Nephron progenitor cell (in vitro differentiated cells): ENCODE measurements at places on chromosomes 6 and 20.

DNA sequence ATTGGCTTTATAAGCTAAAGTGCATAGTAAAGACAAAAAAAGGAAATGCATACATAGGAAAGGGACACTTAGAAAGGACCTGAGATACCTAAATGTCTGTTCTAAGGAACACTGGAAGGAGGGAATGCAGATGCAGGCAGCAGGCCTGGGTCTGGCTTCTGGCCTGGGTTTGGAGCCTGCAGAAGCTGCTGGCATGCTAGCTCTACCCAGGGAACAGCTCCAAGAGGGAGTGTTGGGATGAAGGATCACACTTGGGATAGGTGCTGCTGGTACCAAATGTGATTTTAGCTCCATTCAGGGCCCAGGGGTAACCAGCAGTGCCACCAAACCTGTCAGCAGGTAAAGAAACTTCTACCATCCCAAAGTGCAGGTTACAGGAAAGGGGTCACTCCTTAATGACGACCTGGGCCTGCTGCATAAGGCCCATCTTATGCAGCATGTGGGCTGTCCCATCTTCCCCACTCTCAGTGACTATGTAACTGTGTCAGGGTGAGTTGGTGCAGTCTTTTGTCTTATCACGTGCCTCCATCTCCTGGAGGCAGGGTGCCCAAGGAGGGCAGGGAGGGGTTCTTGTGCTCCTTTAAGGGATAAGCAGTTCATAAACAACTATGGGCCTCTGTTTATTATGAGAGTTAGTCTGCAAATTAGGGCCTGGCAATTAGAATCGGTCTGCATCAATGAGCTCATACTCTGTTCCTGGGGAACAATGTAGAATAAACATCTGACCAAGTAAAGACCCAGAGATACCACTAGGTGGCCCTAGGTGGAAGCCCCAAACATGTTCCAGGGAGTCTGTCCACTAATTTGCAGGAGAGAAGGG is 26.9 kb downstream of the DDX27 start:
- no peak for DNase-seq

- no peak for DNase-seq
These were observed 15.6 kb downstream of the HAO1 start for GRCh38 chr20:7924692-7925091.

- no peak for DNase-seq
These were observed 361.6 kb upstream of the MARCKS start for GRCh38 chr6:113495521-113495920.

DNA sequence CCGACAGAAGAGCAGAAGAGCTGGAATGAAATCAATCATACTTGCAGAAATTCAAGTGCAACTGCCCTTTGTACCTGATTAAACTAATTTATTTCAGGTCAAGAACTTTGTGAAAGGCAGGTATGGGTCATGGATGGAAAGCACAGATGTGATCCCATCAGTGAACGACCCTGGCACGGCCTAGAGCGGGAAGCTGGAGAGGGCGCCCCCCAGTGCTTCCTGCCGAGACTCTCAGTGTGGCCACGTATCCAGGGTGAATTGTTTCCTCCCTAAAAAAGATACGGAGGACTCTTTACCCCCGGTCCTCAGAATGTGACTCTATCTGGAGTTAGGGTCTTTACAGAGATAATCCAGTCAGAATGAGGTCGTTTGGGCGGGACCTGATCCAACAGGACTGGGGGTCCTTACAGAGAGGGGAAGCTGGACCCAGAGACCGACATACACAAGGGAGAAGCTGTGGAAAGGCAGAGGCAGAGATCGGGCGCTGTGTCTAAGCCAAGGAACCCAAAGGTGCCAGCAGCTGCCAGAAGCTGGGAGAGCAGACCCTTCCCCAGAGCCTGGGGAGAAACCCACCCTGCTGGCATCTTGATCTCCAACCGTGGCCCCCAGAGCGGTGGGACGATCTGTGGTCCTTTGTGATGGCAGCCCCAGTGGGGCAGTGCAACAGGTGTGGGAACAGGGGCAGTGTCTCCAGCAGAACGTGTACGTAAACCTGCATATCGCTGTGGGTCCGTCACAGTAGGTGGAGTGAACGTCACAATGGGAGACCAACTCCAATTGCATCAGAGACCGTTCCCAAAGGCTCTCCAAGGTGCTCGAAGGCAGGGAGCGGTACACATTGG is 91.9 kb downstream of the TAF4 start:
- DNase-seq = no peak

GRCh38 chr6:98627129-98627775 is 207.1 kb upstream of the POU3F2 start:
- no peak for DNase-seq

- DNase-seq = no peak
These were observed 4.1 kb downstream of the ADAM33 start for GRCh38 chr20:3677733-3678132.

DNA sequence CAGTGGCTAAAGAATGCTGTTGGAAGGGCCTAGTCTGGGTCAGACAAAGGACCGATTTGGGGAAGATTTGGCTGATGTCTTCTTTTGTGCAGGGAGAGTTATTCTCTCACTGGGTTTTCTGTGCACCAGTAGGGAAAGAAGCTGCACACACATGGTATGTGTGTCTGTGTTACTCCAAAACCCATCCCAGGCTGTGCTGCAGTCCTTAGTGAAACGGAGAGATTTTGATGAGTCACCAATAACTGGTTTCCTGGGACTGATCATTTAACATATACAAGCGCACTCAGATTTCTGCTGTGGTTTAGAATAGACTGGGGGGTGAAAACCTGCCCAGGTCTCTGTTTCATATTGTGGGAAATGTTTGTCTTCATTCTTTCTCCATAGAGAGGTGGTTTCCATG is 1049.8 kb downstream of the KIF16B start:
- no peak for DNase-seq

GRCh38 chr20:23456409-23456808 is 3.7 kb upstream of the CST11 start:
- no peak for DNase-seq

GRCh38 chr20:3510110-3510509 is 39.3 kb downstream of the ATRN start:
- DNase-seq = no peak

- no peak for DNase-seq
These were observed 168.5 kb downstream of the CDC5L start for GRCh38 chr6:44556046-44556445.

GRCh38 chr6:135105710-135106109 is 51.1 kb upstream of the HBS1L start:
- DNase-seq = no peak

DNA sequence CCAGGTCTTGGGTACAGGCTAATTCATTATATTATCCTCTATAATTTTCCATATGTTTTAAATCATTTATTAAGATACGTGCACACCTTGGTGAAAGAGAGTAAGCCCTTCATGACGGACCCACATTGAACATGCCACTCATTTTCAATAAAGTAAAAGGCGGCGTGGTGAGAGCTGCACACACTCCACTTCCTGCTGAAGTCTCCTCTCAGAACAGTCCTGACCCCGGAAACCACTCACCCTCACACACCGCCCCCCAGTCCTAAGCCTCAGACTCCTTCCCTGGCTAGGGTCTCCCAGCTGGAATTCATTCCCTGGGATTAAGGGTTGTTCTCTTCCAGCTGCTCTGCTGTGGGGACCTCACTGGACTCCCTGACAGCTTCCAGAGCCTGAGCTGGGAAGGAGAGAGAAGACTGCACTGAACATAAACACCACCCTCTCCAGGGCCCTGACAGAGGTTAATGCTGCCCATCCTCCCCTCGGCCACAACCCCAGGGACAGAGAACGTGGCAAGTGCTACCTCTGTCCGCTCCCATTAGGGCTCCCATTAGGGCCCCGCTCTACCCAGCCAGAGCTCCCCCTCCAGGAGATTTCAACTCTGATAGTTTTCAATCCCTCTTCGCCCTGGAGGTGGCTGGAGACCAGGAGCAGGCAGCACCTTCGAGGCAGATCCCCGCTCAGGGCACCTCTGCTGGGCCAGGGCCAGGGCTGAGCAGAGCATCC is 24.8 kb downstream of the GRM4 start:
- DNase-seq = no peak

- no peak for DNase-seq
These were observed 195.2 kb upstream of the LRFN2 start for GRCh38 chr6:40782355-40782754.

DNA sequence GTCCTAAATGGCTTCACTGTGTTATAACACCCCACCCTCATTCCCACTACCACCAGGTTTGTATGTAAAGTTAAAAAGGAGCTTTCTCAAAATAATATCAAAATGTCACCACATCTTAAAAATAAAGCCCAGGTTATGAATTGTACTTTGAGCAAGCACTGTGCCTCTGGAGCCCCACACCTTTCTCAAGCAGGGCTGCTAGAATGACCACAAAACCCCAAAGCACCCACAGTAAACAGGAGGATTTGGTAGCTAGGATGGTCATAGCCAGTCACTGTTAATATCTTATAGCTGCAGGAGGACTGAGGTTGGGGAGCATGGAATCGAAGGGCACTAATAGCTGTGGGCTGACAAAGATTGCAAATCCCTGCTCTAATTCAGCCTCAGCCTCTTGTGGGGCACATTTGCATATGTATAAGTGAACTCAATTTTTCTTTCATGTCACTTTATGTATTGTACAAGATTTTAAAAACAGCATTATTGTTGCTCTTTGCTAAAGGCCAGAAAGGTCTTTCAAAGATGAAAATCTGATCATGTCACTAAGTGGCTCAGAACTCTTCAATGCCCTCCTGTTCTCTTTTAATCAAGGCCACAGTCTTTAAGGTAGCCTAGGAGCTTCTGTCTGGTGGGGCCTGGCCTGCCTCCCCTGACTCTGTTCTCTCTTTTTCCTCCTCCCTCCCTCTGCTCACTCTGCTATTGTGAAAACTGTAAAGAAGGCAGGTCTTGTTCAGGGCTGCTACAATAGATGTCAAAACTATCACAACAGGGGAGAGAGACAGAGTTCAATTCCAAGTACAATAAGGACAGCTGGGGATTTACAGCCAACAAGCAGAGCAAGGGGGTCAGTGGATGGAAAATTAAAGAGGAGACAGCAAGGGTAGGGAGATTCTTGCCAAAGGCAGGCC is 101.6 kb downstream of the TMEM200A start:
- DNase-seq = no peak

DNA sequence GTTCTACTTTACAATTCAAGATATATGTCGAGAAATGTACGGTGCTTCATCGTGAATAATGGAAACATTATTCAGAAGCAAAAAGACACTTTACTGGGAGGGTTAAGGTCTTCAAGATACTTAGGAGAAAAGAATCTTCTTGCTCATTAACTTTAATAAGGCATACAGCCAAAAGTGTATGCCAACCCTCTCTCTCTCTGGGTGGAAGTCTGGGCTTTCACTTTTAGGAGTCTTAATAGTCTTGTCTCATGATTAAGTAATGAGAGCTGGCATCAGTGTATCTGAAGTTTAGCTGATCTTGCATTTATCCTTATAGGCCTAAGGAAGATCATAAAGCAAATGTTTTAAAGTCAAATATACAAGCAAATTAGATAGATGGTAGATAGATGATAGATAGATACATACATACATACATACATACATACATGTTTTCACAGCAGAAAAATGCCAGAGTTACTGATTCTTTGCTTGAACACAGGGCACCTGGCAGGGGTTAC is 21.5 kb downstream of the OLIG3 start:
- no peak for DNase-seq

GRCh38 chr20:4702562-4703280 is 19.0 kb upstream of the PRND start:
- DNase-seq = no peak

DNA sequence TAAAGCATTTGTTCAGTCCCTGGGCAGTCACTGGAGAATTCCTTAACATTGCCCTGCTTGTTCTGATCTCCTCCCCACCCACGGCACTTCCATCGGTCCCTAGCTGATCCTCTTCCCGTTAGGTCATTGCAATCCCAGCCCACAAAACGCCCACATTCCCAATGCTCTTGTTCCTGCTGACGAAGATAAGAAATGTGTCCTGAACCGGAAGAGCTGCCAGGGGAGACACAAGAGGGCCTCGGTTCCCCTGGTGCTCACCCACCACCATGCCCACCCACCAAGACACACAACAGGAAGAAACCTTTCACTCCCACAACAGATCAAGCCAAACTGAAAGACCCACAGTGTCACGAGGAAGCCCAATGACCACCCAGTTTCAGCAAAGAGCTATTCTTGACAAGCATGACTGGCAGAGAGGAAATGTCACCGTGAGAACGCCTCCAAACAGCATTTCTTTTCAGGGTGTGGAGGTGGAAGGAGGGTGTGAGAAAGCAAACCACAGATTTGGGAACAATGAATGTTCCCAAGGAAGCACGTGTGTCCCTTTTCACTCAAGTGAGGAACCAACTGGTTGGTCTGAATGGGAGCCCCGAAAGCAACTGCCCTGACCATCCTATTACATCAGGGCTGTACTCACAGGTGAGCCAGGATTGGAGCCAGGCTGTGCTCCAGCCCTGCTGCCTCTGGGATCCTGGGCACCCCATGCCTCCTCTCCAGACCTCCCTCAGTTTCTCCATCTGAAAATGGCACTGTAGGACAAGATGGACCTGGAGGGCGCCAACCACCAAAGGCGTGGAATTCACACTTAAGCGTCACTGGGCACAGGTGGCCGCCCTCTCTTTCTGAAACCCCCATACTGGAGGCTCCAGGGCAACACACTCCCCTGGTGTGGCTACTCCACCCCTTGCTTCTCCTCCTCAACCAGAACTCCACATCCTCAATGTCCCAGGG is 97.5 kb downstream of the ZMYND8 start:
- no peak for DNase-seq

- no peak for DNase-seq
These were observed 47.7 kb upstream of the RCAN2 start for GRCh38 chr6:46538800-46539480.

DNA sequence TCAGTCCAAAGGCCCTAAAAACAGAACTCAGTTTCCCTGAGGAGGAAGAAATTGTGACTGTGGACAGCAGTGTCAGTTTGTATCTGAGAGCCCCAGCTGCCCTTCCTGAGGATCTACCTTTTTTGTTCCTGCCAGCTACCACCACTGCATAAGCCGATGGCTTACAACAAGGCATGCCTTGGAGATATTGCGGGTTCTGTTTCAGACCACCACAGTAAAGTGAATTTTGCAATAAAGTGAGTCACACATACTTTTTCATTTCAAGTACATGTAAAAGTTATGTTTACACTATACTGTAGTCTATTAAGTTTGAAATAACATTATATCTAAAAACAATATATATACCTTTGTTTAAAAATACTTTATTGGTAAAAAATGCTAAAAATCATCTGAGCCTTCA is 9.6 kb upstream of the CST3 start:
- no peak for DNase-seq

GRCh38 chr6:50825375-50826036 is 6.8 kb downstream of the TFAP2B start:
- no peak for DNase-seq

DNA sequence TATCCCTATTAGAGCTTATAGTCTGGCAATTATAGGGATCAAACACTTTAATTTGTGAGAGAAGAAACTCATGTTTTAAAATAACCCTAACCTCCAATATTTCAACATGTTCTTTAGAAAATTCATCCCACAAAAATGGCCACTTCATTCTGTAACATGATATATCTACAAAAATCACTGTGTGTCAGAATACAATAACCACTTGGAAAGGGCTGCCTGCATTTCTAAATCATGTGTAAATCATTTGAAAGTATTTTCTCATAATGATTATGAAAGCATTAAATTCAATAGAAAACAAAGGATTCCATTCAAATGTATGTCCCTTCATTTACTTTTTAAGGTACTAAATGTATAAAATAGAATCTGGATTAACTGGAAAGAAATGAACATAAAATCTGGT is 101.4 kb upstream of the NHSL1 start:
- DNase-seq = no peak

- no peak for DNase-seq
These were observed 21.9 kb downstream of the SPATA2 start for GRCh38 chr20:49893242-49894072.
